ENCODE measurements at places on chromosomes 6 and 20. TPM values are rescaled to one million over a fixed set of nuclear protein-coding genes. Genes with fewer than 3 reads are reported as not detected.
A peak's percentile ranks its signal among the peaks of the same experiment; 100 is the strongest.

- DNase-seq: no peak
Measured at GRCh38 chr20:61609461-61609860, 357.4 kb downstream of the CDH4 start.

- DNase-seq: peak; percentile 14
Measured at GRCh38 chr20:32439132-32439829, 81.2 kb downstream of the ASXL1 start.

DNA sequence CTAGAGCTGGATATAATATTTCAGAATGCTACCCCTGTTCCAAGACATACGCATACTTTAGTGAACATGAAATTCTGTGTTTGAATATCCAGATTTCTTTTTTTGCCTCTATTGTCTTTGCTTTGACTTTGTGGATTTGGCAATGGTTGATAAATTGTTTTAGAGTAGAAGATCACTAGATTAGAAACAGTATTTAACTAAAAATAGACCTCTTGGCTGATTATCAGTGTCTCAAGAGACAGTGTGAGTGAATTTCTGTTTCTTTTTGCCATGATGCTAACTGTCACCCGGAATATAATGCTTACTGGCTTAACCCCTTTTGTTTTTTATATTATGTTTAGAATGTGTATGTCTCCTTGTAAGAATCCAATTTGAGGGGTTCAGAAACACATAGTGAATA lies 102.5 kb downstream of the PLCB1 start:
- DNase-seq: no peak

DNA sequence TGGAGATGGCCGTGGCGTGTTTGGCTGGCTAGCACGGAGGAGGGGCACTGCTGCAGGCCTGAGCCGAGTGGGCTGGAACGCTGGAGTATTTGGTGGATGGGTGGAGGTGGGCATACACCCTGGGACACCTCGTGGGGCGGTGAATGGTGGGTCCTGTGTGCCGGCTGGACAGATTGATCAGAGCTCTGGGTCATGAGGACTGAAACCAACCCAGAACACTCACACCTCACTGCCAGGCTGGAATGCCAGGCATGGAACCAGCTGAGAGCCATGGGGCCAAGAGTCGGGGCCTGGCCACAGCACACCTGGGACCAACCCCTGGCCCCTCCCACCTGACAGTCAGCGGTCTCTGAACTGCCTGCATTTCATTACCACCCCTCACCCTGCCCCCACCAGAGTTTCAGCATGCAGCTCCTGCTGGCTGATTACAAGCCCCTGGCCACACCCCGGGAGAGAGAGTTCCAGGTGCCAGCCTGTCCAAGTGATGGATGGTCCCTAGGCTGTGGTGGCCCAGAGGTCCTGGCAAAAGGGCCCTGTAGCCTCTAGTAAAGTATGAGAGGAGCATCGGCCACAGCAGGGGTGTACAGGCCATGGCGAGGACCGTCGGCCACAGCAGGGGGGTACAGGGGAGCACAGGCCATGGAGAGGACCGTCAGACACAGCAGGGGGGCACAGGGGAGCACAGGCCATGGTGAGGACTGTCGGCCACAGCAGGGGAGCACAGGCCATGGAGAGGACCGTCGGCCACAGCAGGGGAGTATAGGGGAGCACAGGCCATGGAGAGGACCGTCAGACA lies 3.3 kb downstream of the NPBWR2 start:
- DNase-seq: peak; percentile 50

DNA sequence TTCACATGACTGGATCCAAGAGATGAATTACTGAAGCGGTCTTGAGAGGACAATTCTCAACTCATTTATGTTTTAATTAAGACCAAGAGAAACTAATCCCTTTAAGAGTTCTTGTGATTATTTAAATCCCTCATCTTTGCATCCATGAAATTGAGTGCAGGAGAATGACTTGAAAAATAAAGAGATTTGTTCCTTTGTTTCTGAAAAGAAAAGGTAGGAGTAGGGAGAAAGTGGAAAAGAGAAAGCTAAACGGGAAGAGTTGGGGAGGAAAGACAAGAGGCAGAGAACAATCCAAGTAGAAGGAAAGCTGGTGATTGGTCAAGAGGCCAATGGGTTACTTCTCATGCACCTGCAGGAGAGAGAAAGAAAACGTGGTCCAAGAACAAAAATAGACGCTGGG lies 75.2 kb upstream of the SOX4 start:
- DNase-seq: no peak

HSPA12B gene
- total RNA-seq: 20.4 TPM

- DNase-seq: no peak
Measured at GRCh38 chr6:74689601-74690000, 516.3 kb downstream of the COL12A1 start.

DNA sequence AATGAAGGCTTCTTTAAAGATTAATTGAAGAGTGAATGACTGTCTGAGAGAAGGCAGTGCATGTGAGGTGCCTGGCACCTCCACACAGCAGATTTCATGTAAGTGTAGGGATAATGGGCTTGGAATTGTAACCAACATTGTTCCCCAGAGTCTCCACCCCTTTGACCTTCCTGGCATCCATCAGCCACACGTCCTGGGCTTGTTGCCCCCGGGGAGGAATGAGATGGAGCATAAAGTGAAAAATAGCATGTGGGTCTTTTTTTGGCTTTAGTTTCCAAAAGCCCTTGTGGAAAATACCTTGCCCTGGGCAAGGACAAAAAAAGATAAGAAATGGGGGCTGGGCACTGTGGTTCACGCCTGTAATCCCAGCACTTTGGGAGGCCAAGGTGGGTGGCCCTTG lies 242.2 kb upstream of the ECI2 start:
- no peak for DNase-seq

KIF25 gene
- 1.6 TPM for total RNA-seq

DNA sequence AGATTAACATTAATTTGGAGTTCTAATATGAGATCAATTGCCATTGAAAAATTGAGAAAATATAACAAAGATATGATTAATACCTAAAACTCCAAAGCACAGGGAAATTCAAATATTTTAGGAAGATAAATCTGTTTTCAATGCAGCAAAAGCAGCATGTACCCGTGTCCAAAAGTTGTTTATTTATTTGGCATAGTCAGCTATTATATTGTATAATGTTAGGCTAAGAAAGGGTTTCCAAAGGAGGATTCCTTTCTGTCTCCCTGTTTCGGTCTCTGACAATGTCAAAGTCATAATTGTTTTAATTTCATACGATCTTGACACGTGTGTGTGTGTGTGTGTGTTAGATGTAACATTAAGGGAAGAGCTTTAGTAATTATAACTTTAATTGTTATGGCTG lies 914.5 kb downstream of the EYS start:
- no peak for DNase-seq

DNA sequence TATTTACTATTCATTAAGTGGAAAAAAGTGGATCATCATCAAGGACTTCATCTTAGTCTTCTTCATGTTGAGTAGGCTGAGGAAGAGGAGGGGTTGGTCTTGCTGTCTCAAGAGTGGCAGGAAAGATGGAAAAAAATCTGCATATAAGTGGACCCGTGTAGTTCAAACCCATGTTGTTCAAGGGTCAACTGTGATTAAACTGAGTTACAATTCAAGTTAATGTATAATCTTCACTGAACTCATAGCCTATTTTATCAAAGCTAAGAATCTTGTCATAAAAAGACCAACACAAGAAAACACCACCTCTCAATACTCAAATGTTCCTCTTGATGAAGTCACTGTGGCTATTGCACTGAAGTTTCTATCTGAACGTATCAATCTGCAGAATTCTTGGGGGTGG lies 260.2 kb downstream of the FNDC1 start:
- DNase-seq: no peak

ID4 gene
- 37.0 TPM for total RNA-seq

DNA sequence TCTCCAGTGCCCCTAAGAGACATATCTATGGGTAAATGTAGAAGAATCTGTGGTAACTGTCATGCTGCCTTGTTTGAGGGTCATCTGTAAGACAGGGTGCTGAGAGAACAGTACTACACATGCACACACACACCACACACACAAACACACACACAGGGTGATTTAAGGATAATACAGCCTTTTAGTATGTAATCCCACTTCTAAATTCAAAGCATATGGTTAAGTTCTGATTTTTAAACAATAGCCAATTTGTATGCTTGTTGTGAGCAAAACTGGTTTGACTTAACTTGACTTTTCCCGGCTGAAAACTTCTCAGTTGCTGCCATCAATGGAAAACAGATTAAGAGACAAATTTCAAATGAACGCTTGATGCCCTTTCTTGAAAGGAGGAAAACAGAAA lies 241.8 kb downstream of the ADGRG6 start:
- DNase-seq: no peak

DNA sequence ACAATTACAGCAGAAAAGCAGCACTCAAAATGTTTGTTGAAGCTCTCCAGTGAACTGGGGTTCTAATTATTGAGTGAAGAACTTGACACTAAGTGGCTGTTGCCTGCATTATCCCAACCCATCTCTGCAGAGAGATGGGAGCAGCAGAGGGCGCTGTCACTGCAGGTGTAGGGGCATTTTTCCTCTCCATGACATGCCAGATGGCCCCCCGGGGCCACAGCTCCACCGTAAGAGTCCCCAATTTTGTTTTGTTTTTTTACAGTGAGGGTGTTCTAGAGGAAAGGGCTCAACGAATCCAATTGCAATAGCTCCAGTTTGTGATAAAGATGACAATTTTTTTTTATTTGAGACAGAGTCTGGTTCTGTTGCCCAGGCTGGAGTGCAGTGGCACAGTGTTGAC lies 1.9 kb upstream of the FUCA2 start:
- DNase-seq: no peak

GRCh38 chr20:19706463-19706862 lies 51.6 kb upstream of the RIN2 start:
- no peak for DNase-seq

HEY2 gene
- 4.3 TPM for total RNA-seq

GRCh38 chr6:15864038-15864707 lies 201.3 kb upstream of the DTNBP1 start:
- DNase-seq: no peak

DNA sequence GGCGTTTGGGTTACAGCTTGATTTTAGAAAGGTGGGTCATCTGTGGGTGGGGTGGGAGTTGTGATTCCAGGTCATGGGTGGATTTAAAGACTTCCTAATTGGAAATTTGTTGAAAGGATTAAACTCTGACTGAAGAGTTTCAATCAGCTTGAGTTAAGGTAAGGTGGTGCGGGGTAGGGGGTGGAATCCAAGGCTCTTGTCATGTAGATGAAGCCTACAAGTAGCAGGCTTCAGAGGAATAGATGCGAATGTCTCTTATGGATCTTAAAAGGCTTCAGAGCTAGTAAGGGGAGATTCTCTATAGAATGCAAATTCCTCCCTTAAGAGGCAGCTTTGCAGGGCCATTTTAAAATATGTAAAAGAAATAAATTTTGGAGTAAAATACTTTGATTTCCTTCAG lies 645.3 kb downstream of the FRK start:
- no peak for DNase-seq

DNA sequence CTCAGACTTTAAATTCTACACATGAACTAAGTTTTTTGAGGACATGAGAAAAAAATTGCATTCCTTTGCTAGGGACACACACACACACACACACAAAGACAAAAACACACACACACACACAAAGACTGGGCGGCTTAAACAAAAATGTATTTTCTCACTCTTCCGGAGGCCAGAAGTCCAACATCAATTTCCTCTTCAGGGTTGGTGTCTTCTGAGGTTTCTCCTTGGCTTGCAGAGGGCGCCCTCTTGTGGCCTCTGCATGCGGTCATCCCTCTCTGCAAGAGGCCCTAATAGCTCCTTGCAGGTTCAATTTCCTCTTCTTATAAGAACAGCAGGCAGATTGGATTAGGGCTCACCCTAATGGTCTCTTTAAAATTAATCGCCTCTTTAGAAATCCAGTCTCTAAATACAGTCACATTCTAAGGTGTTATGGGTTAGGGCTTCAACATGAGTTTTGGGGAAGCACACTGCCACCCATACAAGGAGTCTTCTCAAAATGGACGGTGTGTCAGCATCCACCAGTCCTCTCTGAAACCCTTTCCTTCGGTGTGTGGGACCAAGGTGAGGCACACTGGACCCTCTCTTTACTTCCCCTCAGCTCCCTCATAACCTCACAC lies 61.4 kb downstream of the GPR6 start:
- peak; percentile 90 for DNase-seq

DNA sequence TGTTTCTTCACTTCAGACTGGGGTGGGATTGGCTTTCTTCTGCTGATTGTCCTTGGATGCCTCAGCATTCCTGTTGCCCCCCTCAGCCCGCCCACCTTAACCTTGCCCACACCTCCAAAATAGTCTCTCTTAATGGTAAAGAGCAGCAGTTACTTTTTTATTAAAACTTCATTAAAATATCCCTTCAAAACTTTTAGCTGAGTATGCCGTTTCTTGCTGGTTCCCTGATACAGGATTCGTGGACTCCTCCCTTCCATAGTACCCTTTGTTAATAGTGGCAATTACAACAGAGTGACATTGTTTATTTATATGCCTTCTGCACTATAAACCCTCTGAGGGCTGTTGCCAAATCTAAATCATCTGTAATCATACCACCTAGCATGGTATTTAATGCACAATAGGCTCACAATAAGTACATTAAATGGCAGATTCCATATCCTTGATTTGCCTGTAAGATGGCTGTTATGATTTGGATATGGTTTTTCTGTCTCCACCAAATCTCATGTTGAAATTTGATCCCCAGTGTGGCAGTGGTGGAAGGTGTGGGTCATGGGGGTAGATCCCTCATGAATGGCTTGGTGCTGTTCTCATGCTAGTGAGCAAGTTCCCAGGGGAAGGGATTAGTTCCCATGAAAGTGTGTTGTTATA lies 3.5 kb upstream of the MOCS1 start:
- no peak for DNase-seq

DNA sequence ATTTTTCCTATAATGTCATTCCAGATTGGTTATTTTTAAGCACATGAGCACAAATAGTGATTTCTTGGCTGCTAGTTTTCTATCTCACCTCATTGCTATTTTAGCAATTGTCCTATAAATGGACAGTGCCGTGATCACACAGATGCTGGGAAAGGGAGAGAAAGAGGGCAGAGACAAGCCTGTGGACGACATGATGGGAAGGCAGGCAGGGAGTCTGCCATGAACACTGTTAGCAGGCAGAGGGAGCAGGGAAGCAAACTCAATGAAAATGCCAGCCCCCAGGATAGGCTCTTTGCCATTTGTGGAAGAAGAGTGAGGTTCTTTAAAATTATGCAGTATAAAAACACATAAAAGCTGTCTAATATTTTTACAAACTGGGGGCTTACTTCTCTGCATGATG lies 96.8 kb downstream of the ADTRP start:
- no peak for DNase-seq
